CD4-positive, alpha-beta T cell treated with Interleukin-10 for 1 hour (primary cell): ENCODE measurements at places on chromosomes 16 and 17.
A peak's percentile ranks its signal among the peaks of the same experiment; 100 is the strongest.

- no peak for DNase-seq
Observed at GRCh38 chr17:18213666-18214270, 11.7 kb upstream of the LLGL1 start.

- no peak for DNase-seq
Observed at GRCh38 chr17:62706598-62707424, 79.3 kb downstream of the MRC2 start.

DNA sequence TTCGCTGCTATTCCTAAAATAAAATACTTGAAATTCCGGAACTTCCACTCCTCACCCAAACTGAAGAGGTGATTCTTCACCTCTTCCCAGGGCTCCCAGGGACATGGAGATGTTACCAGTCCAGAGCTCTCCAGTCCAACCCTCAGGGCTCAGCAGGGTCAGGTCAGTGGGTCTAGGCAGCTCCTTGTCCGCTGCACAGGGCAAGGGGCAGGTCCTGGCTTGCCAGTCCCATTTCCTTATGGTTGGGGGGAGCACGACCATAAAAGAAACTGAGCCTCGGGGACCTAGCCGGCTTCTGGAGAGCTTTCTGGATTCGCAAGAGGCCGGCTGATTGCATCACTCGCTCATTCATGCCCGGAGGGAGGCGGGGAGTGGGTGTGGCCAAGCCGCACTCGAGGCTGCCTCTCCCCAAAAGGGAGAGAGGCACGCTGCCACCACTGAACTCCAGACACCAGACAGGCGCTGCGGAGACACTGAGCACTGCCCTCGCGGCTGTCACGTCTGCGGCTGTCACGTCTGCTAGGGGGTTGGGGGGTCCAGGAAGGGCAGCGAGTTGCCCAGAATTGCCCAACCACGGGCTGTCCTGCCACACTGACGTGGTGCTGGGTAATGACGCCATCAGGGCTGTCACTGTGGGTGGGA is 15.8 kb downstream of the SLC7A5 start:
- peak; percentile 88 for DNase-seq

DNA sequence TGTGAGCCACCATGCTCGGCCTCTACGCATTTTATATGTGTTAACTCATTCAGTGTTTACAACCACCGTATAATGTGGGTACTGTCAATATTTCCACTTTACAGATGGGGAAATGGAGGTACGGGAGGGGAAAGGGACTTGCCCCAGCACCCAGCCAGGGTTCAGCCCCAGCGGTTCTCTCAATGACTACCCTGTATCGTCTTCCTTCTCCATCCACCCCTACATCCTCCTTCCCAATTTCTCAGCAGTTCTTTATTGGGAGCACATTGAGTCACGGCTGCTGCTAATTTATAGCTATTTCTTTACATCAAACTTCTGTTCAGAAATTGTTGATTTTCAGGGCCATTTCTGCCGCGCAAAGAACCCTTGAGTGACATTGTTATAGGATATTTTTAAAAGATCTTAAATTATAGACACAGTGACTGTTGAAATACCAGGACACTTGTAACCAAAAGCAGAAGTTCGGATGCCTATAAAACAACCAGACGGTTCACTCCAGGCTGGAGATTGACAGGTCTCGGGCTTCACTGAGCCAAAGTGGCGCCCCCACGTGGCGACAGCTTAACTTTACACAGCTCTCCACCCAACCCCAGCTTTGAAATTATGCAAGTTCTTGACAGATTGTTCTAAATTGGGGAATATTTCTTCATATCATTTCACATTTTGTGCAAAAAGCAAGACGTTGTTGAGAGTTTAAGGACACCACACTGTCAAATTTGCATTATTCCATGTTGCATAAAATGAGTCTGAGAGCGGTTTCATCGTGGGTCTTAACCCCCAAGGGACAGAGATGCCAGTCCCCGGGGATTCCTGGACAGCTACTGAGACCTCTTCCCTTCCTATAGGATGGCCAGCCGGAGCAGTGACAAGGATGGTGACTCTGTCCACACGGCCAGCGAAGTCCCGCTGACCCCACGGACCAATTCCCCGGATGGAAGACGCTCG is 11.8 kb downstream of the SYT17 start:
- DNase-seq: peak; percentile 30

DNA sequence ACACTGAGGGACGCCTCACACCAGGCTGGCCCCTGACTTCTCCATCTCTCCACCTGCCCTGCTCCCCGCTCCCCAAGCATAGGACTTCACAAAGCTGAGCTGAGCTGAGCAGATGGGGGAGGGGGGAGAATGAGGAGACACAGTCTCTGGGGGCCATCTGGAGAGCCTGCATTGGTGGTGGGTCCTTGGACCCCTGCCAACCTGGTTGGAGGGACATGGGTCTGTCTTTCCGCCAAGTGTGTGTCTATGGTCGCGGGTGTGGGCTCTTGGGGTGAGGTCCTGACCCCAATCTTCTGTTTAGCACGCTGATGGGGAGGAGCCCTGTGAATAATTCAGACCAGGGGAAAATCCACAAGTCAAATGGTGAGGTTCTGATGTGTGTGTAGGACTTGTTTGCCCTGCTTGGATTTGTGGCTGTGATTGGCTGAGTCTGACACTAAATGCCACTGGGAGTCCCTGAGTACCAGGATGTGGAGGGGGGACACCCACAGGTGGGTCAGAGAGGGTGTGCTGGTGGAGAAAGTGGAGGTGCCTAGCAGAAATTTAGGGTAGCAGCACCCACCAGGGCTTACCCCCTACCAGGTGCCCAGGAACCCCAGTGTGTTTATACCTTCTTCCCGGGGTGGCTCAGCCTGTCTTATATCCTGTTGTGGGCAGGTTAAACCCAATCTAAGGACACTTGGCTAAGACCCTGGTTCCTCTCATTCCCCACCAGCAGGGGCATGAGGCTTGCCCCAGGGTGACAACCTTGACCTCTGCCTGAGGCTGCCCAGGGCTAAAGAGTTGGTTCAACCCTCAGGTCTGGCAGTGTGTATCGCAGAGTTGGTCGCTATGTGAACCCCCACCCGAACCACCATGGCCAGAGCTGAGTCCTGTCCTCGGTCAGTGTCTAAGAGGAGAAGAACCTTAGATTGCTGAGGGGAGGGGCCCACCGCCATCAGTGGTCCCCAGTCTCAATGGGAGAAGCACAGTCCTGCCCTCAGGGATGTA is 2.1 kb downstream of the FMNL1 start:
- peak; percentile 76 for DNase-seq

DNA sequence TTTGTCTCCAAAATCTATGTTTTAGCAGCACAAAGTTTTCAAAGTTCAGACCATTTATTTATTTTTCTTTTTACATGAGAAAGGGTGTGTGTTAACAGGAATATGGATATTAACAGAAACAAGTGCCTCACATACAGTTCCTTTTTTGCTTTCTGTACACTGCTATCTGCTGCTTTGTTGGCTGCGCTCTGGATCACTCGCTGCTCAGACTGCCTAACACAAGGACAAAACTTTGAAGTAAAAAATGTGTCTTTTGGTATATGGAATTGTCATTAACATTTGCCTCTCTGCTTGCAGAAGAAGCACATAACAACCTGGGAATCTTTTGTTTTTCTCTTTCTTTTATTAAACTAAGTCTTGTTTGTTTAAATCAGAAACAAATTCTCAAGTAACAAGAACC is 262.8 kb downstream of the ZFHX3 start:
- no peak for DNase-seq

GRCh38 chr17:79960788-79961522 is 74.7 kb downstream of the TBC1D16 start:
- no peak for DNase-seq

GRCh38 chr16:74565378-74565777 is 41.5 kb downstream of the GLG1 start:
- no peak for DNase-seq

DNA sequence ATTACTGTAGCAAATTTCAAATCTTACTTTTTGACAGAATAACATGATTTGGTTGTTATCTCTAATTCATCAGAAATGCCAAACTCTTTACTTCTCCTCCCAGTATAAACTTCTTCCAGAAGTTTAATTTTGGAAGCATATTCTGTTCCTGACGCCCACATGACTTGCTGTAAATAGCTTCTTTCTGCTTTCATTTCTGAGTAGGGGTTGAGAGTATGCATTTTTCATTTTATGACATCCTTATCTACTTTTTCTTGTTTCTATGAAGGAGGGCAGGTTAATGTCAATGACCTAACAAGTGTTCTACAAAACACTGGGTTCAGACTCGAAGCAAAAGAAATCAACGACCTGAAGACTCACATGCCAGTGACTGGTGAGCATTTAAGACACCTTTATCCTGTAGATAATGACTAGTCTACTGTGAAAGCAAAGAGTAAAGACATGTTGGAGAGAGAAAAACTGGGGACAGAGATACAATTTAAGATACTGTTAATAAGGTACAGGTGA is 36.5 kb upstream of the EFCAB3 start:
- no peak for DNase-seq

DNA sequence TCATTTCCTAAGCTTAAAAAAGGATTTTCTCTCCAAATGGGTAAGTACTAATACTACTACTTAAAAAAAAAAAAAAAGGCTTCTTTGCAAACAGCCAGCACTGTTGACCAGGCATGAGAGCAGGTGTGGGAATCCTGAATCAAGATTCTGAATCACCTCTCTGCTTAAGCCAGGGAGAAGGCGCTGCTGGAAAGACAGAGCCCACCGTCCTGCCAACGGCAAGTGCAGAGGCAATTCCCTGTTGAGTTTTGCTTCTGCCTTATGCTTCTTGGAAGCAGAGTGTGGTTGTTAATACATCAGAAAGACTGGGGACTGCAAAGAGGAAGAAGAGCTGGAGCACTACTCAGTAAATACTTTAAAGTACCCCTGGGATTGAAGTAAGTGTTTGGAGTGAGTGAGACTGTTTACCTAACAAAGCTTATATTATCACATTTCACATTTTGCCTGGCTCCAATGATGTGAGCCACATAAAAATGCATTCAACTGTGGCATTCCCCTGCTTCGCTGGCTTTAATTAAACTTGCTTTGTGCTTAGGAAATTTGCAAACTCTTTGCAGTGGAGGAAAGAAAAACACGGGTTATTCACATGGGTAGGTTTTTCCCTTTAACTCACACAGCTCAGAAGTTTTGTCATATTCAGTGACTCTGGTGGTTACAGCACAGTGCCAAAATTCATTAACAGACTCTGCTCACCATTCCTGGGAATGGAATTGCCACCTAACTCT is 86.0 kb upstream of the KIF2B start:
- DNase-seq: no peak

GRCh38 chr17:72702136-72702735 is 390.3 kb downstream of the SLC39A11 start:
- DNase-seq: no peak

GRCh38 chr17:7513850-7514419 is 29.8 kb downstream of the POLR2A start:
- peak; percentile 15 for DNase-seq
